Activated naive CD4-positive, alpha-beta T cell treated with anti-CD3 and anti-CD28 coated beads for 36 hours (primary cell): ENCODE measurements at places on chromosomes 7 and 10. TPM values are rescaled to one million over a fixed set of nuclear protein-coding genes. Genes with fewer than 3 reads are reported as not detected.

The KCND2 gene
- not detected for total RNA-seq

The MTPN gene
- total RNA-seq = 106 TPM

The PTN gene
- total RNA-seq = not detected

The ANKRD2 gene
- total RNA-seq = not detected

The BHLHA15 gene
- 0.40 TPM for total RNA-seq

The SFTPD gene
- total RNA-seq = not detected

The CNOT4 gene
- total RNA-seq = 16.6 TPM

The PLA2G12B gene
- total RNA-seq = not detected

The AP4M1 gene
- total RNA-seq = 12.7 TPM

The CCL26 gene
- total RNA-seq = not detected

The C10orf95 gene
- 0.14 TPM for total RNA-seq

DNA sequence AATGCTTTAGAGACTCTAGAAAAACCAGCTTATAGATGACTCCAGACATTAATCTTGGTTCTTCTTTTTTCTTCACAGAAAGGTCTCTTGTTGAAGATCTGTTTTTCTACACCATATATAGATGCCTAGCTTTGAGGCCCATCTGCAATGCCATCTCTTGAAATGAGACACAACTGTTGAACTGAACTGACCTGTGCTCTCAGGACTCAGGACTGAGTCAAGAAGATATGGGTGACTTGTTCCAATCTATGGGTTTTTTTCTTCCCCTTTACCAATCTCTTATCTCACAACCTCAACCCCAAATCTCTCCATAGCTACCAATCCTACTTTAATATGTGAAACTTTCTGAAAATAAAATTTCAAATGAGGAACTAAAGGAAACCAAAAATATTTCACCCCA, 194.7 kb downstream of the SNX13 start:
- no peak overlapping the region for H3K4me3 ChIP-seq
- DNase-seq = no peak
- no peaks in the 10 kb centered on the region for H3K4me1 ChIP-seq
- no peak overlapping the region for H3K27ac ChIP-seq

DNA sequence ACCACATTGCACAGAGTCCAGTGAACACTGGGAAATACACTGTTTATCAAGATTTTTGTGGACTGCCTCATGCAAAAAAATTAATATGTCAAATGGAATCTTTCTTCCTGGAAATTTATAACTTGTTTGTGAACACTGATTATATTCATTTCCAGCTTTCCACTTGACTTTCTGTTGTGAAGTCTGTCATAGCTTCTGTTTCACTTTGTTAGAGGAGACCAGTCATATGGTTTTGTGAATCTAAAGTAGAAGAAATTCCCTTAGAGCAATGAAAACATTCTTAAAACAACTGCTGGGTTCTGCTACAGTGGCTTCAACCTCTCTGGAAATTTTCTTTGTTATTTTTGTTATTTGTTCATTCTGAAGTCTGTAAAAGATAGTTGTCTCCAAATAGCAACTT, 349.5 kb upstream of the NFE2L3 start:
- H3K4me3 ChIP-seq = no peak overlapping the region
- peak overlapping the region; percentile 54 for H3K27ac ChIP-seq
- H3K27me3 ChIP-seq = peaks cover 3% of the 10 kb centered on the region
- no peaks in the 10 kb centered on the region for H3K36me3 ChIP-seq
- no peak for DNase-seq
- H3K4me1 ChIP-seq = peaks cover 19% of the 10 kb centered on the region

- H3K4me1 ChIP-seq = peaks cover 14% of the 10 kb centered on the region
- no peak for DNase-seq
- no peak overlapping the region for H3K27ac ChIP-seq
- H3K4me3 ChIP-seq = no peak overlapping the region
These were observed 5.4 kb downstream of the ARHGAP21 start for GRCh38 chr10:24718031-24718855.

DNA sequence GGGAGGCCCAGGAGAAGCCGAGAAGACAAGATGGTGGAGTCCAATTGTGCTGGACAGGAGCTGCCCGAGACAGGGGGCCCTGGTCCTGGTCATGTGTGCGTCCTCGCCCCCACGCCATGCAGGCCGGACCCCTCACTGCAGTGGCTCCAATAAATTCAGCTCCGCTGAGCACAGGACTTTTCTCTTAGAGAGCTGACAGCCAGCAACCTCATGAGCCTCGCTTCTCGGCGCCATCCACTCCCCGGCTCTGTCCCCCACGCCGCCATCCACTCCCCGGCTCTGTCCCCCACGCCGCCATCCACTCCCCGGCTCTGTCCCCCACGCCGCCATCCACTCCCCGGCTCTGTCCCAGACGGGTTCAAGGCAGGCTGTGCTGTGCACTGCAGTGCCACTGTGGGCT, 2.8 kb upstream of the UTF1 start:
- H3K27ac ChIP-seq = no peak overlapping the region
- peaks cover 41% of the 10 kb centered on the region for H3K27me3 ChIP-seq
- H3K4me1 ChIP-seq = peaks cover 20% of the 10 kb centered on the region
- no peaks in the 10 kb centered on the region for H3K36me3 ChIP-seq
- no peak overlapping the region for H3K4me3 ChIP-seq
- DNase-seq = no peak

DNA sequence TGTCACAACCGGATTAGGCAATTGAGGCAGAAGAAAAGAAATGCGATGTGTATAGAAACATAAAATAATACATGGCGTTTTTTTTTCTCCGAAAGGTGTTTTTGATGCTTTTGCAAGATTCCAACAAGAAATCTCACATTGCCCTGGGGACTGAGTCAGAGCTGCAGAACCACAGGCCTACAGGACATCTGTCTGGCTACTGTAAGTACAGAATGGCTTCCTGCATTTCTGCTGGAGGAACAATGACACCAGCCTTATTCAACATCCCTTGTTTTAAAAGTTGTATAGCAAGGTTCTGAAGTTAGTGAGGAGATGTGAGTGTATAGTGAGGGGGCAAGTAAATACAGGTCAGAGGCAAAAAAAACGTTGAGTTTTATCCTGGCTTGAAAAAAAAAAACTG, 256.4 kb downstream of the ABCA13 start:
- no peak overlapping the region for H3K4me3 ChIP-seq
- DNase-seq = no peak
- H3K27me3 ChIP-seq = no peaks in the 10 kb centered on the region
- H3K36me3 ChIP-seq = no peaks in the 10 kb centered on the region
- H3K27ac ChIP-seq = no peak overlapping the region

- H3K27ac ChIP-seq = no peak overlapping the region
- no peaks in the 10 kb centered on the region for H3K4me1 ChIP-seq
- no peak for DNase-seq
- H3K27me3 ChIP-seq = peaks cover 6% of the 10 kb centered on the region
- no peaks in the 10 kb centered on the region for H3K36me3 ChIP-seq
These were observed 171.1 kb downstream of the GLI3 start for GRCh38 chr7:42065942-42066341.

GRCh38 chr7:11232462-11232861, 258.8 kb downstream of the PHF14 start:
- H3K4me3 ChIP-seq = no peak overlapping the region
- peaks cover 1% of the 10 kb centered on the region for H3K27me3 ChIP-seq
- H3K27ac ChIP-seq = no peak overlapping the region
- H3K4me1 ChIP-seq = no peaks in the 10 kb centered on the region
- DNase-seq = no peak

GRCh38 chr10:79380125-79380945, 33.1 kb downstream of the PPIF start:
- peak; percentile 3 for DNase-seq
- H3K4me3 ChIP-seq = no peak overlapping the region
- no peaks in the 10 kb centered on the region for H3K36me3 ChIP-seq
- H3K27ac ChIP-seq = no peak overlapping the region
- H3K27me3 ChIP-seq = no peaks in the 10 kb centered on the region

DNA sequence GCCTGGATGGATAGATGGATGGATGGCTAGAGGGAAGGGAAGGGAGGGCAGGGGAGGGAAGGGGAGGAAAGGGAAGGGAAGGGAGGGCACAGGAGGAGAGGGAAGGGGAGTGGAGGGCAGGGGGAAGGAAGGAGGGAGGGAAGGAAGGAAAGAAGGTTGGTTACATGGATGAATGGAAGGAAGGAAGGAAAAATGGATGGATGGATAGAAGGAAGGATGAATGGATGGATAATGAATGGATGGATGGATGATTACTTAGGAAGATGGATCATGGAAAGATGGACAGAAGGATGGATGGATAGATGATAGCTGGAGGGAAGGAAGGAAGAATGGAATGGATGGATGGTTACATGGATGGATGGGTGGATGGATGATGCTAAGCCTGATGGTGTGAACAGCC, 451.7 kb upstream of the FOXK1 start:
- H3K4me1 ChIP-seq = no peaks in the 10 kb centered on the region
- no peak overlapping the region for H3K4me3 ChIP-seq
- no peak overlapping the region for H3K27ac ChIP-seq
- no peaks in the 10 kb centered on the region for H3K27me3 ChIP-seq

DNA sequence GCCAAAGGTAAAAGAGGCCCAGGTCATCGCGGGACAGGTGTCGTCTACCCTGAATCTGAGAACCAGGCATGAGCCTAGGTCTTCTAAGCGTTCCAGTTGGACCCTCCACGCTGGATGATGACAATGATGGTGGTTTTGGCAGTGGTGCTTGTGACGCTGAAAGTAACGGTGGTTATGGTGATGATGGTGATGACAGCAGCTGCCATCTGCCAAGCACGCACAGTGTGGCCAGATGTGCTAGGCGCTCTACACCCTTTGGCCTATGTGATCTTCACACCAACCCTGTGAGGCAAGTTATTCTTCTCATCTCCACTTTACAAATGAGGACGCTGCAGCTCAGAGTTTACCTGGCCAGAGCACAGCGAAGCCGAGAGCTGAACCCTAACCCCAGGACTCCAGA, 93.9 kb downstream of the FAM53B start:
- no peak overlapping the region for H3K4me3 ChIP-seq
- H3K36me3 ChIP-seq = no peaks in the 10 kb centered on the region
- H3K27me3 ChIP-seq = no peaks in the 10 kb centered on the region
- no peak overlapping the region for H3K27ac ChIP-seq
- peaks cover 76% of the 10 kb centered on the region for H3K4me1 ChIP-seq
- DNase-seq = no peak

DNA sequence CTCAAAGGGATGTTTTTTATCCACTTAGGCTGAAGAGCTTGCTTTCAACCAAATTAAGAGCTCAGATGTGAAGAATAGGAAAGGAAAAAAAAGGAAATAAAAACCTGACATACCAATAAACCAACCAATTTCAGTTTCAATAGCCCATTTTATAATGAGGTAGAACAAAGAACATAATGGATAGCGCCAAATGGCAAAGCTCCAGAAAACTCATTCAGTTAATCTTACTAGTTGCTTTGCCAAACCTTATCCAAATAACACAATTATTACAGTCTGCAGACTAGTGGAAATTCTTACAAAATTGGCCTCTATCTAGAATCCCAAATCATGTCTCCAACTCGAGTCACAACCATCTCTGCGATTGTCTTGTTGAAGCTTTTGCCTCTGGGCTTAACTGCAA, 337.0 kb downstream of the CRPPA start:
- no peak for DNase-seq
- H3K27me3 ChIP-seq = no peaks in the 10 kb centered on the region
- no peak overlapping the region for H3K4me3 ChIP-seq
- no peaks in the 10 kb centered on the region for H3K4me1 ChIP-seq
- H3K36me3 ChIP-seq = no peaks in the 10 kb centered on the region
- no peak overlapping the region for H3K27ac ChIP-seq

DNA sequence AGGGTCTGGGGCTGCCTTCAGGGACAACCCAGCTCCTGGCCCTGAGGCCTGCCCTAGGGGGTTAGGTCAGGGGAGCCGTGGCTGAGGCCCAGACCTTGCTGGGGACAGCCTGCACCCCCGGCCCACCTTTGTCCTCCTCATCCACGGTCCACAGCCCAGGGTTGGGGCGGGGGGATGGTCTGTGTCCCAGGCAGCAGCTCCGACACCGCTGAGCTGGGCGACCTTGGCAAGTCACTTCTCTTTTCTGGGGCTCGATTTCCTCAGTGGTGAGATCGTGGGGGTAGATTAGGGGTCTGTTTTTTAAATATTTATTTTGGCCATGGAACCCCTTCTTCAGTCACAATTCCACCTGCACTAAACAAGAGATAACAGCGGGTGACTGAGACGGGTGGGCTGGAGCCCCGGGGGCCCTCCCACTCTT, 30.9 kb downstream of the DNAJB12 start:
- peaks cover 25% of the 10 kb centered on the region for H3K36me3 ChIP-seq
- H3K4me3 ChIP-seq = no peak overlapping the region
- H3K4me1 ChIP-seq = peaks cover 67% of the 10 kb centered on the region
- peaks cover 5% of the 10 kb centered on the region for H3K27me3 ChIP-seq
- DNase-seq = no peak

DNA sequence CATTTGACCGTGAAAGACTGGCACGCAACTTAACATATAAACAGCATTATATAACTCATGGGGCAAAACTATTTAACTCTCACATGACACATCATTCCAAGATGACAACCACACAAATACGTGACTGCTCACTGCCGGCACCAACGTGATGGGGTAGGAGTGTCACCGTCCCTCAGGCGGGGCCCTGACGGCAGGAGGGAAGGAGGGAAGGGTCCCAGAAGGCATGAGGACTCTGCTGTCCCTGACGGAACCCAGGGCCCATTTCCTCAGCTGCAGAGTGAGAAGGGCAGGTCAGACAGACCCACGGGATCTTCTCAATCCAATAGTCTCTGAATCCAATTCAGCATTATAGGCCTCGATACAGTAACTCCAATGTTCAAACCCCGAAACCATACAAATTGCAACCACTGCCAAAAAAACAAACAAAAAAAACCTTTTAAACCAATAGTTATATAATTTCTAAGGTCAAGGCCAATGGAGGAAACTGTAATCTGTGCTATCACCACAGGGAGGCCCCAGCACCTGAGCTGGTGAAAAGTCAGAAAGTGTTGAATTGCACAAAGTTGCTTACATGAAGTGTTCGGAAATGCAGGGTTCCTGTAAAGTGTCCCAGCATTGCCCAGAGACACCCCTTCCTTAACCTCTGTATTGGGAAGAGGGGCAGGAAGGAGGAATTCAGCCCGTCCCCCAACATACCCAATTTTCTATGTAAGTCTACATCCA, 137.4 kb downstream of the TNS3 start:
- H3K27me3 ChIP-seq = no peaks in the 10 kb centered on the region
- no peak overlapping the region for H3K4me3 ChIP-seq
- no peak overlapping the region for H3K27ac ChIP-seq
- H3K36me3 ChIP-seq = no peaks in the 10 kb centered on the region

GRCh38 chr7:143233816-143234532, 12.1 kb downstream of the TAS2R40 start:
- no peaks in the 10 kb centered on the region for H3K4me1 ChIP-seq
- no peak overlapping the region for H3K4me3 ChIP-seq

DNA sequence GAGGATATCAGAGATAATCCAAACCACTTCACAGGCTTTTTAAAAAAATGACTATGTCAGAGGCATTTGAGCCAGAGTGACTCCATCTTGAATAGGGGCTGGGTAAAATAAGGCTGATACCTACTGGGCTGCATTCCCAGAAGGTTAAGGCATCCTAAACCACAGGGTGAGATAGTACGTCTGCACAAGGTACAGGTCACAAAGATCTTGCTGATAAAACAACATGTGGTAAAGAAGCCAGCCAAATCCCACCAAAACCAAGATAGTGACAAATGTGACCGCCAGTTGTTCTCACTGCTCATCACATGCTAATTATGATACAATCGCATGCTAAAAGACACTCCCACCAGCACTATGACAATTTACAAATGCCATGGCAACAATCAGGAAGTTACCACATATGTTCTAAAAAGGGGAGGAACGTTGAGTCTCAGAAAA, 177.5 kb downstream of the RAPGEF5 start:
- no peaks in the 10 kb centered on the region for H3K36me3 ChIP-seq
- DNase-seq = no peak
- peaks cover 30% of the 10 kb centered on the region for H3K27me3 ChIP-seq
- no peak overlapping the region for H3K27ac ChIP-seq
- H3K4me3 ChIP-seq = no peak overlapping the region

- H3K27ac ChIP-seq = no peak overlapping the region
- H3K4me3 ChIP-seq = no peak overlapping the region
- no peak for DNase-seq
- no peaks in the 10 kb centered on the region for H3K27me3 ChIP-seq
- H3K4me1 ChIP-seq = peaks cover 7% of the 10 kb centered on the region
- H3K36me3 ChIP-seq = no peaks in the 10 kb centered on the region
These were observed 9.6 kb upstream of the TRIM56 start for GRCh38 chr7:101075646-101076045.
